ENCODE measurements at places on chromosomes 6 and 20.

DNA sequence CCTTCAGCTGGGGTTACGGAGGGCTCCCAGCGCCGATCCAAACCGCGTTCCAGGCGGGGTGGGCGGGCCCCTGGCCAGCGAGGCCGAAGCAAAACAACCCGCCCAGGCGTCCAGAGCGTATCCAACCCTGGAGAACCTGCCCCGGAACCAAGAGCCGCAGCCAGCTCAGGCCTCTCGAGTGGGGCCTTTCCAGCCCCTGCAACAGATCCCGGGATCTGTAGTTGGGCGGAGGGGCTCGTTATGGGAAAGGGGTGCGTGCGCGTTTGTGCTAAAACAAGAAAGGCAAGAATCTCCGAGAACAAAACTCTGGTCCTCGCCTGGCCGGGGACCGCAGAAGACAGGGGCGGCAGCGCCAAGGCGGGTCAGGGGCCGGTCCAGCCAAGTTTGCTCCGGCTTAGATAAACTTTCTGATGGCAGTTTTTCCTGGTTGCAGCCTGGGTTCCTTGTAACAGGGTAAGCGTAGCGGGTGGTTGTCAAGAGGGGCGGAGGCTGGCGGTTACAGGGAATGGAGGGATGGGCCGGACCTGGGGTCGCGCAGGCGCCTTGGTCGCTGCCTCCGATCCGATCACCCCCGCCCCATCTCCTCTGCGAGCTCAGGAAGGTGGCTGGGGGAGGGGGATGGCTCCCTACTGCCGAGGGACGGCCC, 448 bp upstream of the RIN2 start:
- no peak for DNase-seq

DNA sequence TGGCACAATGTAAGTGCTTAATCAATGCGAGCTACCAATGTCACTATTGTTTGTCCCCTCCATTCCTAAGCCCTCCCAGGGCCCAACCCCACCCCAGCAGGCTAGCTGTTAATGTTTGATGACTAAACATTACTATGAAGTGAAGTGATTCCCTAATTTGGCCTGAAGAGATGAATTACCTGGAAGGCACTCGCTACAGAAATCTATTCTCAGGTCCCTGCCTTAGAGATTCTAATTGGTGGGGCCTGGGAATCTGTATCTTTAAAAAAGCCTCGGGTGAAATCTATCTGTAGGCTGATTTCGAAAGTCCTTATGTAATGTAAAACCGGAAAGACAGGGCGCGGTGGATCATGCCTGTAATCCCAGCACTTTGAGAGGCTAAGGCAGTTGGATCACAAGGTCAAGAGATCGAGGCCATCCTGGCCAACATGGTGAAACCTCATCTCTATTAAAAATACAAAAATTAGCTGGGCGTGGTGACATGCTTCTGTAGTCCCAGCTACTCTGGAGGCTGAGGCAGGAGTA, 16.9 kb upstream of the SNAI1 start:
- DNase-seq, result no peak

DNA sequence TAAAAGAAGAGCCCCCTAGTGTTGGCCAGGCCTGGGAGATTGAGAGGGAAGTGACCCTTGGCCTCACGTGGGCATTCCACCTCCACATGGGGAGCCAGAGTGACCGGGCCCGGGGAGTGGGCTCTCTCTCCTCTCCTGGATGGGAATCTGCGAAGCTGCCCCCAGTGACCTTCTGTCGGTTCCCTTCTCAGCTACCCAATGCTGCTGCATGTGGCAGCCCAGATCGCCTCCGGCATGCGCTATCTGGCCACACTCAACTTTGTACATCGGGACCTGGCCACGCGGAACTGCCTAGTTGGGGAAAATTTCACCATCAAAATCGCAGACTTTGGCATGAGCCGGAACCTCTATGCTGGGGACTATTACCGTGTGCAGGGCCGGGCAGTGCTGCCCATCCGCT, 10.1 kb upstream of the GTF2H4 start:
- DNase-seq, result no peak

GRCh38 chr6:73074175-73074574, 151.1 kb downstream of the KHDC1L start:
- DNase-seq, result no peak

DNA sequence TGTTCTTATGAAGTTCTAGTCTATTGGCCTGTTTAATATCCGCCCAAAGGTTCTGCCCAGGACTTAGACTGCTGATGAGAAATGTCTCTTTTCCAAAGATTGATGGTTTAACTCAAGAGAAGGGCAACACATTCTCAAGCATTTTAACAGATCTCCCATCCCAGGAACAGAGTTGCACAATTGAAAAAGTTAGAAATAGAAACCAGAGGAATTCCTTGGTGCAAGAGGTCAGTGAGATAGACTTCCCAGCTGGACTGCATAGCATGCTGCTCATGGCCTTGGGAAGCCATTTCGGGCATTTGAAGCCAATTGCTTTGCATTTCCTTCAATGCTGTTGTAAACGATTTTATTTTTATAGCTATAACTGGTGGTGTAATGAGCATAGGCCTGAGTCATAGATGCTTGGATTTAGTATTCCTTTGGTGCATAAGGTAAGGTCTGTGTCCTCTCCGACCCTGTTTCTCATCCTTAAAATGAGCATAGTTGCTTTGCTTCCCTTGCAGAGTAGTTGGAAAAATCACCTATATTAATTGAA, 292.2 kb upstream of the JAG1 start:
- DNase-seq, result no peak

GRCh38 chr6:63307581-63308246, 12.1 kb downstream of the LGSN start:
- DNase-seq, result peak; percentile 26

- DNase-seq, result no peak
These were observed 15.7 kb downstream of the HTR1E start for GRCh38 chr6:86952991-86953390.

DNA sequence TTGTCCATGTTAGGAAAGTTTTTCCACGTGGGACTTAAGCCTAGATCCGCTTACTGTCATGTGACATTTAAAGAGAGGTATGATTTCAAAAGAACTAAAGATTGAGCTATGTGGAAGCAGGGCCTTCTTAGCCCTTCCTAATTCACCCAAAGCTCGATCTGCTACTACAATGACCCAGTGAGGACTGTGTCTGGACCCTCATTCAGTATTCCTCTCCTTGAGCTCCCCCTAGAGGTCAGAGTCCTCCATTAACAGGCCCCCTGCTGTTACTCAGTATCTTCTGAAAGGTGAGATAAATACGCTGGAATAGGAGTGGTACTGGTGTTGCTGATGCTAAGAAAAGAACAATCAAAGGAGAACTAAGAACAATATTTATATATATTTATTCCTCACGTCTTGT, 414.0 kb downstream of the GJA1 start:
- DNase-seq, result peak; percentile 84
